ENCODE measurements at places on chromosomes 16 and 17.

DNA sequence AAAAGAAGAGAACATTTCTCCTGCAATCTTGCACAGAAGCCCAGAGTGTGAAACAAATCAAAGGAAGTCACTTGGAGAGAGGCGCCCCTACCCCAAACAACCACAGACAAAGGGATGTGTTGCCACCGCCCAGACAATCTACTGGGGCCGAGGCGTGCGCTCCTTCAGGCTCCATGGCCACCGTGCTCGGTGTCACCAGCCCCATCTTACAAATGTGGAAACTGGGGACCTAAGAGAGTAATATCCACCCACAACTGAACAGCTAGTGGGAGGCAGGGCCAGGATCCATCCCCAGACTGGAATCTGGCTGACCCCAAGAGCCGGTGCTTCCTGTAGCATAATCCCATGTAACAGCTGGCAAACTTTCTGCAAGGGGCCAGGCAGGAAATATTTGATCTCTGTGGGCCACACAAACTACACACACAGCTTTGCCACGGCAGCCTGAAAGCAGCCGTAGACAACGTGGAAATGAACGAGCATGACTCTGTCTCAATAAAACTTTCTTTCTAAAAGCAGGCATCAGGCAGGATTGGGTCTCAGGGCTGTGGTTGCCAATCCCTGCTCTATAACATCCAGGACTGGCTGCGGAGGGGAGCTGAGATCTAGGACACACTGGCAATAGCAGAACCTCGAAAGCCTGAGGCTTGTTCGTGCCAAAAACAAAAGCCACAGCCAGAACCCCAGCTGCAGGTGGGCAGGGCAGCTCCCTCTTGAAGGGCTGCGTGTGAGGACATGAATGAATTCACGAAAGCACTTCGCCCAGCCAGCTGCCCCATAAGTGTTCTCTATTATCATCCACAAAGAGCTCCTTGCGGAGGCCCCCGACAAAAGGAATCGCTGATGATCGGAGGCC, 26.6 kb upstream of the GINS2 start:
- peak; percentile 89 for DNase-seq

DNA sequence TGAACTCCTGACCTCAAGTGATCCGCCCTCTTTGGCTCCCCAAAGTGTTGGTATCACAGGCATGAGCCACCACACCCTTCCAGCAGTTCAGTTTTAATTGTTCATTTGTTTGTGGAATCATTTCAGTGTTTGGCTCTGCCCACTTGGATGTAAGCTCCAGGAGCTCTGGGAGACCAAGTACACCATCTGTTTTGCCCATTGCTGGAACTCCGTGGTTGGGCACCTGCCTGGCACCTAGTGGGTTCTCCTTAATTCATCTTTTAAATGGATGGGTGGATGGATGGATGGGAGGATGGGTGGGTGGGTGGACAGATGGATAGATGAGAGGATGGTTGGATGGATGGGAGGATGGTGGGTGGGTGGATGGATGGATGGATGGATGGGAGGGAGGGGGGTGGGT, 953 bp upstream of the NECAB2 start:
- DNase-seq, result no peak

GRCh38 chr17:77613627-77614026, 344.9 kb upstream of the TNRC6C start:
- no peak for DNase-seq

DNA sequence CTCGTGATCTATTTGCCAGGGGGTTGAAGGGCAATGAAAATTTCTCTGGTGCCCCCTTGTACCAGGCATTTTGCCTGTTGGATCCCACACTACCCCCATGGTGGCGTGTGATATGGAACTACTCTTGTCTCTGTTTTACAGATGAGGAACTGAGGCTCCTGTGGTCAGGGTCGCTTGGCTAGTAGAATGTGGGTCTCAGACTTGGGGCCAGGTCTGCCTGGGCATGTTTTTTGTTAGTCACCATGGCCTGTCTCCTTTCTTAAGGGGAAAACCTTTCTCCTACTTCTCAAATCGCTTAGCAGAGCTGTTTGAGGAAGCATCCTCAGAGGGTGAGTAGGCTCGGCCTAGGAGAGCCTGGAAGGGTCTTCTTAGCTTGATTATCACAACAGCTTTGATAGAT, 51.2 kb downstream of the CLEC16A start:
- DNase-seq, result no peak

GRCh38 chr16:58828901-58829545, 94.9 kb upstream of the GOT2 start:
- DNase-seq, result no peak

- DNase-seq, result no peak
Observed at GRCh38 chr17:81738801-81739393, 26.8 kb downstream of the SLC25A10 start.

GRCh38 chr16:4486126-4486893, 10.1 kb downstream of the HMOX2 start:
- DNase-seq, result no peak

DNA sequence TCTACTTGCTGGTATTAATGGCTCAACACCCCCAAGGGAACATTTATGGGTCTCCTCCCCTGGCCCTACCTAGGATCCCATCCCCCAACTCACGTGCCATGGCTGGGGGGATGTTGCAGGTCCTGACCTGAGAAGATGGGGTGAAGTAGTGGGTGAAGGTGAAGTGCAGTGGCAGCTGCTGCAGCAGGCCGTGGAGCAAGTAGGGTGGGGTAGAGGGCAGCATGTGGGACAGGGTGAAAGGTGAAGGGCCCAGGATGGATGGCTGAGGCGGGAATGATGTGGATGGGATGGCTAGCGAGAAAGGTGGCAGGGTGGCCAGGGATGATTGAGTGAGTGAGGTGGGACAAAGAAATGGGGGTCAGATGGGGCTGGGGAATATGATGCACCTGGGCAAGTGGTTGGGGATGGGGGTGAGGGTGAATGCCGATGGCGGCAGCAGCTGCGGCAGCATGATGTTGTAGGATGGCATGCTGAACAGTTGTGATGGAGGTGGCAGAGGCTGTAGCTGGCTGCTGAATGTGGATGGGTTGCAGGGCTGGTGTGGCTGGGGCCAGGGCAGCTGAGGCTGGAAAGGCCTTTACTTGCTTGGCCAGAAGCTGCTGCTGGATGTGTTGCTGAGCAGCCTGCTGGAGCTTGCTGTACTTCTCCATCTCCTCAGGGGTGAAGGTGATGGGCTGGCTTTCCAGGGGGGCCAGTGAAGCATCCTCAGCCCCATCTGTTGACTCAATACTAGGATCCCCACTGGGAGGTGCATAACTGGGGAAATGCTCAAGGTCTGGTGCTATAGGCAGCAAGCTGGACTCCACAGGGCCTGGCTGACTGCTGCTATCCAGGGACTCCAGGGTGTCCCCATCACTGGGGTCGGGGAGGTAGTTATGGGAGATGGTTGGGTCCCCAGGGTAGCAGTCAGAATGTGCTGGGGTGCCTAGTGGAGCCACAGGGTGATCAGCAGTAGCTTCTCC, 8.3 kb upstream of the ITGA2B start:
- no peak for DNase-seq

GRCh38 chr17:81917565-81918332, at the start of gene SIRT7:
TSS of gene SIRT7 (minus strand) at chr17:81918176. CDS start at chr17:81918131, 45 bp downstream.
- DNase-seq, result peak; percentile 19

DNA sequence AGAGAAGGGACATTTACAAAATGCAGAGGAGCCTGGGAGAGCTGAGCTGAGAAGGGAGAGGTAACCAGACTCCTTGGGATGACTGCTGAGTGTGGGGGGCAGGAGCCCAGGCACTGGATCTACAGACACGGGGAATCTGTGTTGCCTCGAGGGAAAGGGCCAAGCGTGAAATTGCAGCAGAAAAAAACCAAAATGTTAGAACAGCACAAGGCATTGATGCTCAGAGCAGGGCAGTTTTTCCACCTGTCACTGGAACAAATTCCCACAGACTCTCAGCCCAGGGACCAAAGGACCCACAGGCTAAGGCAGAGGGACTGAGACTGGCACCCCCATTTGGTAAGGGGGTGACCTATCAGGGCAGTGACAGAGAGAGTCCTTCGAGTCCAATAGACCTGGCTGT, 2.0 kb downstream of the PITPNM3 start:
- no peak for DNase-seq

- DNase-seq, result peak; percentile 79
Observed at GRCh38 chr16:9047689-9048301, 43.6 kb upstream of the HAPSTR1 start.

GRCh38 chr17:39774047-39774446, 36.3 kb downstream of the GRB7 start:
- DNase-seq, result no peak

- DNase-seq, result no peak
Observed at GRCh38 chr16:9503251-9503984, 412.0 kb downstream of the HAPSTR1 start.

- DNase-seq, result no peak
Observed at GRCh38 chr17:80811181-80812105, 180.2 kb upstream of the CHMP6 start.

GRCh38 chr17:82023447-82024241, 539 bp downstream of the LRRC45 start:
- no peak for DNase-seq

DNA sequence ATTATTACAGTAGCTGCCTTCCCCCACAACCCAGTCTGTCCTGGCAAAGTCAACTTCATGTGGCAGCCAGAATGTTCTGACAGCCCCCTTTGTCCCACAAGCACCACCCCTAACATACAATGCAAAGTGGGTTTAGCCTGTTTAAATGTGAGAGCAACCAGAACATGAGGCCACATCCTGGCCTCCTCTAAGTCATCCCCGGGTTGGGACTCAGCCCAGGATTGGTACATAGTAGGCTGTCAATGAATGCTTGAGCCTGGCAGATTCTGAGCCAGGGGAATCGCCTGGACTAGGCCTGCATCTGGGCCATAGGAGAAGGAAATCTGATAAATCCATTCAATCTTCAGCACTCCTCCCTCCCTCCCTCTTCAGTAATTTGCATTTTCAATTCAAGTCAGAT, 4.3 kb upstream of the ITGA3 start:
- DNase-seq, result no peak

GRCh38 chr16:12874186-12874585, 27.2 kb upstream of the SHISA9 start:
- DNase-seq, result no peak

DNA sequence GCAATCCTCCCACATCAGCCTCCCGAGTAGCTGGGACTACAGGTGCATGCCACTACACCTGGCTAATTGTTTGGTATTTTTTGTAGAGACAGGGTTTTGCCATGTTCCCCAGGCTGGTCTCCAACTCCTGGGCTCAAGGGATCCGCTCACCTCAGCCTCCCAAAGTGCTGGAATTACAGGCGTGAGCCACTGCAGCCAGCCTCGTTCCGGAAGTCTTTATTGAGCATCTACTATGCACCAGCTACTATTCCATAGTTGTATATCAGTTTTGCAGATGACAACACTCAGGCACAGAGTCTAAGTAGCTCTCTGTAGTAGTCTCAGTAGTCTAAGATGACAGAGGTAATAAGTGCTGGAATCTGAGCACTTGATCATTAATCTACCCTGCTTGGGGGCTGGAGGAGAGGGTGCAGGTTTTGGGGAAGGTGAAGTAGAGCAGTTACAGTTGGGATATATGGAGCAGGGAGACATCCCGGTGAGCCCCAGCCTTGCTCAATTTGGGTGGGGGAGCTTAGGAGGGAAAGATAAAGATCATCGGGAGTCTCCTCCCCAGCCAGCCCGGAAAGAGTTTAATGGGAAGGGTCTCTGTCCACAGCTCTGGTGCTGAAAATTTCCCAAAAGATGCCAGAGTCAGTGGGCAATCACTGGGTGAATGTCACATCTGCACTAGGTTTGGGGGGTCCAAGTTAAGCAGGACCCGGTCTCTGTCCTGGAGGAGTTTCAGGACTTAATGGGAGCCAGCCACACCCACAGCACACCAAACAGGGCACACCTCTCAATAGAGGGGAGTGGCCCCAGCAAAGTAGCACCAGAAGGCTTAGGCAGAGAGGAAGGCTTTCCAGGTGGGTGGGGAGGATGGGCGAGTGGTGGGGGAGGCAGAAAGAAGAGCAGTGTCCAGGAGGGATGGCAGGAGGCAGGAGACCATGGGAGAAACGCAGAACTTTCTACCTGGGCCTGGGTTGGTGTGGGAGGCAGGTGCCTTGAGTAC, 1.7 kb downstream of the OTOP3 start:
- DNase-seq, result no peak

DNA sequence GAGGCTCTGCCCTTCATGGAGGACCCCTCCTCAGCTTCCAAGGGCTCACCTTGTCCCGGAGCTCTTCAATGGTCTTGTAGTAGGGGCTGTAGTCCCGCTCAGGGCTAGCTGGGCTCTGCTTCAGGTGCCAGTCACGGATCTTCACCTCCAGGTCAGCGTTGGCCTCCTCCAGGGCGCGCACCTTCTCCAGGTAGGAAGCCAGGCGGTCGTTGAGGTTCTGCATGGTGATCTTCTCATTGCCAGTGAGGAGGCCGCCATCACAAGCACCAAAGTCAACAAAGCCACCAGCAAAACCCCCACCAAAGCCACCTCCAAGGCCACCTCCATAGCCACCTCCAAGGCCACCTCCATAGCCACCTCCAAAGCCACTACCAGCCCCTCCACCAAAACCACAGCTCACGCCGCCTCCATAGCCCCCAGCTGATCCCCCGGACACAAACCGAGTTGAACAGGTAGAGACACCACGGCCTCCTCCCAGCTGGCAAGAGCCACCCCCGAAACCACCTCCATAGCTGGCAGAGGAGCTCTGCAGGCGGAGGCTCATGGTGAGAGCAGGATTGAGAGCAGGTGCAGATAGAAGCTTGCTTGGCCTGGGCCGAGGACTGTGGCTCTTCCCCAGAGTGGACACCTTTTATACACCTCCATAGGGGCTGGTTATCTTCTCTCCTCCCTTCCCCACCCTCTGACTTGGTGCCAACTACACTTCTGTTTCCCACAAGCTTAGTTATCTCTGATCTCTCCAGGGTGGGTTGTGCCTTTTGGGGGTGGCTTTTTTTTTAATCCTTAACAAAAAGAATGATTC, at the start of gene KRT13:
TSS of gene KRT13 (minus strand) at position 606 of the 802 bp plus-strand sequence. CDS start at position 544, 62 bp downstream.
- DNase-seq, result no peak

DNA sequence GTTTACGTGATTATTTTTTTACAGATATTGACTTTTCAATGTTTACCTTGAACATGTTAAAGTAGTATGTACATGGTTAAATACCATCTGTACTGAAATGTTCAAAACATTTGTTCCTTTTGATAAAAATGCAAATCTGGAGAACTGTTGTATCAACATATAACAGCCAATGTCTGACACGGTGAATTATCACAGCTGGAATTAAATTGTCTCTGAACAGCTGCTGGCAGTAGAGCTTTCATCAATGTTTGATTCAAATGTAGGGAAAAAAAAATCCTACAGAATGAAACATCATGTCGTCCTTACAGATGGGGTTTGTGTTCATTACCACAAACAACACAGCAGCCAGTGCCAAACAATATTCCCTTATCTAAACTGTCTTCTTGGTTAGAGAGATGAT, 79.9 kb downstream of the TOX3 start:
- DNase-seq, result no peak

Measured in NCI-H1436 treated with DMSO at 0.1 percent for 48 hours (cell line).